ENCODE measurements at places on chromosomes 11 and 22.

GRCh38 chr11:46378811-46379481 is 2.5 kb upstream of the MDK start:
- no peak for DNase-seq

GRCh38 chr11:14370496-14370895 is 11.5 kb upstream of the RRAS2 start:
- no peak for DNase-seq

DNA sequence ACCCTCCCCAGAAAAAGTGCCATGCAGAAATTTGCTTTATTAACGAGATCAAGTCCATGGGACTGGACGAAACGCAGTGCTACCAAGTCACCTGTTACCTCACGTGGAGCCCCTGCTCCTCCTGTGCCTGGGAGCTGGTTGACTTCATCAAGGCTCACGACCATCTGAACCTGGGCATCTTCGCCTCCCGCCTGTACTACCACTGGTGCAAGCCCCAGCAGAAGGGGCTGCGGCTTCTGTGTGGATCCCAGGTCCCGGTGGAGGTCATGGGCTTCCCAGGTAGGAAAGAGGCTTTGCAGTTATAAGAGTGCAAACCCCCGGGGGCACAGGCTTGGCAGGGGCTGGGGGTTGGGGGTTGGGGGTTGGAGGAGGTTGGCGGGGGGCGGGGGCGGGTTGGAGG is 4.2 kb downstream of the APOBEC3H start:
- DNase-seq = no peak

GRCh38 chr11:130606178-130606577 is 157.7 kb downstream of the ADAMTS15 start:
- DNase-seq = no peak

- DNase-seq = no peak
Measured at GRCh38 chr11:117724104-117724503, 72.9 kb downstream of the DSCAML1 start.

DNA sequence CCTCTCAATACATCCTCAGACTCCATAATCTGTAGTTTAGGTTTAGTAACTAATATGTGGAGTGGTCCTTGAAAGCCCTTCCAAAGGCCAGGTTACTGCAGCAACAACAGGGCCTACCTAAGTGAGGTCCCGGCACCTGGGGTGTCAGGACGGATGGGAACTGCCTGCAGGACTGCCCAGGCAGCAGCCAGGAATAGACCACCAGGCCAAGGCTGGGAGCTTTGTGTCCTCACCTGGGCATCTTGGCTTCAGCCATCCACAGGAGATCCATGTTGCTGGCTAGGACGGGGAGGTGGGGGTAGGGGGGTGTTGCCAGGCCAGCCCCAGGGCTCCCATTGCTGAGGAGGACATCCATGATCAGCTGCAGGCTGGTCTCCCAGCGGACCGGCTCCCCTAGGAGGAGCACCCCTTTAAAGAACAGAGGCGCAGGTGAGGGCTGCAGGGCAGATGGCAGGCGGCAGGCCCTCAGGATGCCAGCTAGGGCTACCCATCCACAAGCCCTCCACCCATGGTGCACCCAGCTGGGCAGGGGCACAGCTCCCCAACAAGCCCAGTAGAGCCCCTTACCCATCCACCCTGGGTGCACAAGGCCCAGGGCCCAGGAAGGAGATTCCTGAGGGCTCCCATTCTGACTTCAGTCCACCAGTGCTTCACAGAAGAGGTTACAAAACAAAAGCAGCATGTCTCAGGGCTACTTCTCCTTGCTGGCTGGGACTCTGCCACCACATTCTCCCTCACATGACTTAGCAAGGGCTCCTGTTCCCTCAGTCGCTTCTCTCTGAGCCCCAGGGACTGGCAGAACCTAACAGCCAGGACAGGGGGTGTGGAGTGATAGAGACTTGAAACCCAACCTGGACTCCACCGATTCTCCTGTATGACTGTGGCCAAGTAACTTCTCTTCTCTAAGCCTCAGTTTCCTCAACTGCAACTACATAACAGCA is 18.0 kb downstream of the HDHD5 start:
- no peak for DNase-seq

DNA sequence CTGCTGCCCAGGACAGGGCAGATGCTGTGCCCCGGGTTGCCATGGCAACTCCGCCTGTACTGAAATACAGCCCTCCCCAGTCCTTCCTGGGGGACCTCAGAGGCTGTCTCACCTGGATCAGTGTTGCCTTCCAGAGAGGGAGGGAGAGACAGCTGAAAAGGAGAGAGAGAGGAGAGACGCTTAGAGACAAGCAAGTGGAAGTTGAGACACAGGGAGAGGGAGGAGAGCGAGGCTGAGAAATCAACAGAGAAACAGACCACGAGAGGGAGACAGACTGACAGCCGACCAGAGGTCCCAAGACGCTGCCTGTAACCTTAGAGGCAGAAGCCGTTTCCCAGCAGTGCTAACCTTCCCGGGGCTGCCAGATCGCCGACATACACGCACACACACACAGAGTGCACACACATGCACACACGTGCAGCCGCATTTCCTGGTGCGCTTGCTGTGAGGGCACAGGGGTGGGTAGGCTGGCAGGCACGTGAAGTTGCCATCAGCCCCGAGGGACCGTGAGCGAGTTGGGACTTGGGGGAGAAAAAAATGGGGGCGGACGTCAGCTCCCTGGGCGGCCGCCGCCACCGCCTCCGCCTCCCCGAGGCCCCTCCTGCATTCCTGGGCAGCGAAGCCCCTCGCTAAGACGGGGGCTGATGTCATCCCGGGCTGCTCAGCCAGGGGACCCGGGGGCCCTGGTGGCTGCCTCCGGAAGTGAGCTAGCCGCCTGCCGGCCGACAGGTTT is 88.6 kb upstream of the CRYBB3 start:
- peak; percentile 64 for DNase-seq

DNA sequence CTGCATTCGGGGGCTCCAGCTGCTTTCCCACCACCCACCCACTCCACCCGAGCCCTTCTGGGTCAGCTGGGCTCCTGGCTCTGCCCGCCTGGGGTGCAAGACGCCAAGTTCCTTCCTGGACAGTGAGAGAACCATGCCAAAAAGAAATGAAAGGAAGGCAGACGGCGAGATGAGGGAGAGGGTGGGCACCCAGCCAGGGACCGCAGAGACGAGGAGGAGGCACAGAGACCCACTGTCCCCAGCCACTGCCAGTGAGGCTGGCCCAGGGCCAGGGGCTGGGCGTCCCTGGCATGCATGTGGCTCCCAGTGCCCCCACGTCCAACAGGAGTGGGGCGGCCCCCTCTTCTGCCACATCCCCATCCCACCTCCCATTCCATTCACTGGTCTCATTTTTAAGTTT is 10.8 kb upstream of the CD81 start:
- DNase-seq = no peak

DNA sequence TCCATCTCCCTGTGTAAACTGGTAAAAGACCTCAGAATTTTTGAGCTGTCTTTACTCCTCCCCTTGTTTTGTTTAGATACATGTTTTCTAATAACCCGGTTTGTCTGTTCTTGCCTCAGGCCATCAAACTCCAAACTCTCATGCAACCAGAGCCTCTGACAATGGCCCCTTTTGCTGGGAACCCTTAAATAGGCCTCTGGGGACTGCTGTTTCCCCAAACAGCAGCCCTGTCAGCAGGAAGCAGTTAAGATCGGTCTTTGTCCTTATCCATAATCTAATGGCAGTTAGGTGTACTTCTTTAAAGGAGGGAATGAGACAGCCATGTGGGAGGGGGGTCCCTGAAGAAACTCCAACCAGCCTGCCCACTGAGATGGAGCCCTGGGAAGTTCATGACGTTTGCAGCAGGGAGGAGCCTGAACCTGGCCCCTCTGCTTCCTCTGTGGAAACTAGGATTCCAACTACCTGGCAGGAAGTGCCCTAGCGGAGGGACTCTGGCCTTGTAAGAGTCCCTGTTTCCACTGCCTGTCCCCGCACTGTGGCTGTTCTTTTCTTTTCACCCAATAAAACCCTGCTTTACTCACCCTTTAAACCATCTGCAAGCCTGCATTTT is 1354.4 kb downstream of the LRRC4C start:
- DNase-seq = no peak

DNA sequence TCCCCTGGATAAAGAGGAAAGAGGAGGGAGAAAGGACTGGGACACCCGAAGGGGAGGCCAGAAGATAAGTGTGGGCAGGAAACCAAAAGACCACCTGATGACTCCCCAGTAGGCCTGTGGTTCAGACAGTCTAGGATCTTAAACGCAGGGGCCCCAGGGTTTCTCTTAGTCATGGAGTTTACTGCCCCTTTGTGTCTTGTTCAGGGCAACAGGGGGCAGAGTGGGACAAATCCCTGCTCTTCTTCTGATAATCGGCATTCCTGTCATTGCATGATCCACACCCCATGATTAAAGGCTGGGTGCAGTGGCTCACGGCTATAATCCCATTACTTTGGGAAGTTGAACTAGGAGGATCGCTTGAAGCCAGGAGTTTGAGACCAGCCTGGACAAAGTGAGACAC is 4.7 kb upstream of the TMPRSS13 start:
- DNase-seq = no peak
